ENCODE measurements at places on chromosomes 16 and 17. TPM values are rescaled to one million over a fixed set of nuclear protein-coding genes. Genes with fewer than 3 reads are reported as not detected.

The TAT gene
- not detected for total RNA-seq

DNA sequence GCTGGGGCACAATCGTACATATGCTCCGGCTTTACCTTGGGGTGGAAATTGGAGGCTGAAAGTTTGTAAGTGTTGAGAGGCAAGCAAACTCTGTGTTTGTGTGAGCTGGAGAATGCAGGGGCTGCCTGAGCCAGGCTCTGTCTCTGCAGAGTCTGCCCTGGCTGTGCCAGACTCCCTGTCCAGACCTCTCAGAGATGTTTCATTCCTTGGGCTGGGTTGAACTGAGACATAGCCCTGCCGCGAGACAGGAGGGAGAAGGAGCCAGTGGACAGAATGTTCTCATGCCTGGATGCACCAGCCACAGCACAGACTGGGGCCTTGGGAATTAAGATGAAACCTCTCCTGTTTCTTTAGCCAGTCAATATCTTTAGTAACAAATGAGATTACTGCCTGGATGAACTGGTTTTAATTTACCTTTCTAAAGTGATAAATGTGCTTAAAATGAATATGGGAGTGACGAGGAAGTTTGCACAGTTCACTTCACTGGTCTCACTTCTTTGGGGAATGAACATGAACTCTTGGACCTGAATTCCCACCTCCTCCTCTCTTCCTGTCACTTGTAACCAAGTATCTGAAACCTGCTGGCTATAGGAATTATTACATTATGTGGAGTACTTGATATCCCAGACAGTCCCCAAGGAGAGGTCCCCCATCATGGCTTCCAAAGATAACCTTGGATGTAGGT, 40.1 kb downstream of the YPEL2 start:
- H3K36me3 ChIP-seq, result no peaks in the 10 kb centered on the region
- DNase-seq, result no peak
- H3K4me1 ChIP-seq, result peaks cover 65% of the 10 kb centered on the region
- no peak overlapping the region for H3K4me3 ChIP-seq
- no peaks in the 10 kb centered on the region for H3K27me3 ChIP-seq

The SCN4A gene
- 0.04 TPM for total RNA-seq

DNA sequence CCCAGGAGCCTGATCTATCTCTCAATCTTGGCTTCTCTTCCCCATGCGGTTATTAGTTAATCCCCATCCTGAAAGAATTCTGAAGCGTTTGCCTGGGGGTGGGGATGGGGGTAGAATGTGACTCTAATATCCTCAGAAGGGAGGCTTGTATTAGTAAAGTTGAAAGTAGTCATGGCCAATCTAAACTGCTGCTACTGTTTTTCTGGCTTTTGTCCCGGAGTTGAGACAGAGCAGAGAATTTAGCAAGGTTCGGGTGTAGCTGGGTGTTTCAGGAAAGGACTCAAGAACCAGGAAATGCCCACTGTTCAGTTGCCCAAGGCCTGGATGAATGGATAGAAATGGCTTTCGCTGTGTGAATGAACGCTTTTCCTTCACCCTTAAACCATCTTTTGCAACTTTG, 17.6 kb upstream of the ITGAM start:
- no peak for DNase-seq
- H3K36me3 ChIP-seq, result no peaks in the 10 kb centered on the region
- H3K27me3 ChIP-seq, result no peaks in the 10 kb centered on the region

The CDIPT gene
- 68.4 TPM for total RNA-seq

DNA sequence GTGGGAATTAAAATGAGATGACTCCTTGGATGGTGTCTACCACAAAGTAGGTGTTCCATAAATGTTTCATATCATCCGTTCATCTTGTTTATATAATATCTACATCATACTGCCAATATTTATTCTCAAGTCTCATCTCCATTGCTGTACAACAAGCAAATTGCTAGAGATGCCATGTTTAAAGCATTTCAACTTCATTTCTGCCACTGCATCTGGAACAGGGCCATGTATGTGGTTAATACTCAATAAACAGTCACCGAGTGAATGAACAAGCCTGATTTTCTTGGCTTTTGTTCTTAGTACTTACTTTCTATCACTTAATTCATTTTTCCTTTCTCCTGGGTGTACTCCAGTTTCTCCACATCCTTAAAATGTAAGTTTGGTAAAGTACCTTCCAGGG, 107.6 kb downstream of the KCNJ2 start:
- no peak for DNase-seq
- no peaks in the 10 kb centered on the region for H3K27me3 ChIP-seq
- no peaks in the 10 kb centered on the region for H3K4me1 ChIP-seq
- H3K4me3 ChIP-seq, result no peak overlapping the region

The EVPL gene
- 0.11 TPM for total RNA-seq

DNA sequence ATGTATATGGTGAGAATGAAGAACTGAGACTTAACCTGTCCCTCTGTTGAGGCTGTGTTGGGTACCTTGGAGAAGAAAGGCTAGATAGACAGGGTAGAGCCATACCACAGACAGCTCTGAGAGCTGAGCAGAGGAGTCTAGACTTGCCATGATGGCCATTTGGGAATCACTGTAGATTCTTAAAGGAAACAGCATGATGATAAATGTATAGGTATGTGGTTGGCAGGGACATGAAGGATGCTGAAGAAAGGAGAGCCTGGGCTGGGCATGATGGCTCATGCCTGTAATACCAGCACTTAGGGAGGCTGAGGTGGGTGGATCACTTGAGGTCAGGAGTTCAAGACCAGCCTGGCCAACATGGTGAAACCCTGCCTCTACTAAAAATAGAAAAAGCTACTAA, 114.4 kb upstream of the HAS3 start:
- no peak for DNase-seq
- H3K27me3 ChIP-seq, result no peaks in the 10 kb centered on the region
- H3K36me3 ChIP-seq, result no peaks in the 10 kb centered on the region
- no peaks in the 10 kb centered on the region for H3K4me1 ChIP-seq

The KCNJ18 gene
- total RNA-seq, result not detected

GRCh38 chr17:29326023-29326813, 32.3 kb upstream of the NUFIP2 start:
- DNase-seq, result no peak
- H3K36me3 ChIP-seq, result no peaks in the 10 kb centered on the region
- H3K27ac ChIP-seq, result no peak overlapping the region

GRCh38 chr16:68396481-68396880, 51.8 kb downstream of the SMPD3 start:
- peaks cover 27% of the 10 kb centered on the region for H3K4me1 ChIP-seq
- DNase-seq, result peak; percentile 42
- no peak overlapping the region for H3K4me3 ChIP-seq
- no peaks in the 10 kb centered on the region for H3K27me3 ChIP-seq

GRCh38 chr16:85757341-85757822, 6.5 kb upstream of the C16orf74 start:
- H3K4me1 ChIP-seq, result no peaks in the 10 kb centered on the region
- no peak overlapping the region for H3K27ac ChIP-seq
- no peak for DNase-seq
- H3K27me3 ChIP-seq, result peaks cover 4% of the 10 kb centered on the region
- no peaks in the 10 kb centered on the region for H3K36me3 ChIP-seq

- H3K27me3 ChIP-seq, result peaks cover 3% of the 10 kb centered on the region
- H3K4me3 ChIP-seq, result no peak overlapping the region
- no peak overlapping the region for H3K27ac ChIP-seq
- no peak for DNase-seq
- H3K36me3 ChIP-seq, result no peaks in the 10 kb centered on the region
- peaks cover 10% of the 10 kb centered on the region for H3K4me1 ChIP-seq
Observed at GRCh38 chr17:4748686-4749085, 9.0 kb upstream of the CXCL16 start.

DNA sequence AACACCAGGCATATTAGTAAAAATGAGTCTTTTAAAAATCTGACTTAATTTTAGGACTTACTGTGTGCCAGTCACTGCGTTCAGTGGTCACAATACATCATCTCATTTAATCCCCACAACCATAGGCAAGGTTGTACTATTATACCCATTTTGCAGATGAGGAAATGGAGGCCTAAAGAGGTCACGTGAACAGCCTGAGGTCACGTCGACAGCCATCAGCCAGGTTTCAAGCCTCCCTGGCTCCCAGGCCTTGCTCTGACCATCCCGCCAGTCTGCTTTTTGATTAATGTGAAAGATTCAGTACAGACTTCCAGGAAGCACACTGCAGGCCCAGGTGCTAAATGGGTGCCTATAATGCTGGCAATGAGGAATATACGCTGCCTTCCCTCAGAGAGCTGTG, 86.3 kb upstream of the TOX3 start:
- H3K27me3 ChIP-seq, result no peaks in the 10 kb centered on the region
- H3K36me3 ChIP-seq, result no peaks in the 10 kb centered on the region
- H3K4me1 ChIP-seq, result no peaks in the 10 kb centered on the region
- no peak for DNase-seq
- H3K27ac ChIP-seq, result no peak overlapping the region

The KRT17 gene
- 0.35 TPM for total RNA-seq

- no peaks in the 10 kb centered on the region for H3K27me3 ChIP-seq
- H3K4me3 ChIP-seq, result no peak overlapping the region
- H3K36me3 ChIP-seq, result no peaks in the 10 kb centered on the region
- H3K4me1 ChIP-seq, result no peaks in the 10 kb centered on the region
Observed at GRCh38 chr16:82509691-82510430, 116.9 kb upstream of the CDH13 start.

- no peak for DNase-seq
- H3K4me3 ChIP-seq, result no peak overlapping the region
- H3K4me1 ChIP-seq, result no peaks in the 10 kb centered on the region
- H3K27me3 ChIP-seq, result no peaks in the 10 kb centered on the region
- H3K27ac ChIP-seq, result no peak overlapping the region
Observed at GRCh38 chr16:35485915-35486314, 2026.5 kb downstream of the TP53TG3F start.

GRCh38 chr17:67434061-67434525, 57.0 kb downstream of the PITPNC1 start:
- no peaks in the 10 kb centered on the region for H3K27me3 ChIP-seq
- H3K36me3 ChIP-seq, result no peaks in the 10 kb centered on the region
- DNase-seq, result peak; percentile 76
- peak overlapping the region; percentile 58 for H3K27ac ChIP-seq

DNA sequence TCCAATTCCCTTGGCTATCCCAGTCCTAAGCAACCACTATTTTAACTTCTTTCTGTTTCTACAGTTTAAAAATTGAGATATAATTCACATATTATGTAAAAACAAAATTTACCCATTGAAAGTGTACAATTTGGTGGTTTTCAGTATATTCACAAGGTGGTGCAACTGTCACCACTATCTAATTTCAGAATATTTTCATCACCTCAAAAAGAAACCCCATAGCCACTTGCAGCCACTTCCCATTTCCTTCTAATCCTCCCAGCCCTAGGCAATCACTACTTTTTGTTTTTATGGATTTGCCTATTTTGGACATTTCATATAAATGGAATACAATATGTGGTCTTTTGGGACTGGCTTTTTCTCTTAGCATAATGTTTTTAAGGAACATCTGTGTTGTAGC, 36.1 kb upstream of the NACA2 start:
- H3K36me3 ChIP-seq, result no peaks in the 10 kb centered on the region
- no peak overlapping the region for H3K4me3 ChIP-seq
- H3K4me1 ChIP-seq, result no peaks in the 10 kb centered on the region
- no peak for DNase-seq
- no peaks in the 10 kb centered on the region for H3K27me3 ChIP-seq

DNA sequence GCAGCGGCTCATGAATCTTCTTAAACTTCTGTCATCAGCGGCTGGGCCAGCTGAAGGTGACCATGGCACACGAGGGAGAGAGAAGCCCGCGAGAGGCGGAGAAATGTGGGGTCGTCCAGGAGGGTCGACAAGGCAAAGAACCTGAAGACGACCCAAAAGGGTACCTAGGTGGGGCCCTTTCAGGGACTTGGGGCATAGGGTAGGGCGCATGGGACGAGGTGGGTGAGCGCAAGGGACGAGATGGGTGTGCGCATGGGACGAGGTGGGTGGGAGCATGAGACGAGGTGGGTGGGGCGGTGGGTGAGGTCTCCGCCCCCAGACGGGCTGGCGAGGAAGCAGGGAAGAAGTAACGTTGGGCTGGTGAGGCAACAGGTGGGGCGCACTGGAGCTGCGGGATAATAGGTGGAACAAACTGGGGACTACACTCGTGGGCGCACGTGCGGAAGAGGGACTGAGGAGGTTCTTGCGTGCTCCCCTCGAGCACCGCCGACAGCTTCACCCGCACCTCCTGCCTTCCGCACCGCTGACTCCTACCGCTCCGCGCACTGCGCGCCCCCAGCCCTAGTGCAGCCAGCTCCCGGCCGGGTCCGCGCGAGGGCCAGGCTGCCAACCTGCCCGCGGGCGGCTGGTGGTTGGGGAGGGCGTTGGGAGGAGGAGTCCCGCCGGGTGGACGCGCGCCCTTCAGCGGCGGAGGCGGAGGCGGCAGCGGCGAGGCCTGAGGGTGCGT, 23.2 kb upstream of the CRYM start:
- H3K4me3 ChIP-seq, result peak overlapping the region; percentile 70
- H3K27me3 ChIP-seq, result no peaks in the 10 kb centered on the region
- H3K27ac ChIP-seq, result no peak overlapping the region
- DNase-seq, result no peak
- H3K36me3 ChIP-seq, result no peaks in the 10 kb centered on the region

GRCh38 chr17:35949401-35949800, 5.9 kb upstream of the LYZL6 start:
- H3K27ac ChIP-seq, result no peak overlapping the region
- H3K27me3 ChIP-seq, result no peaks in the 10 kb centered on the region
- H3K4me3 ChIP-seq, result no peak overlapping the region

- H3K4me1 ChIP-seq, result peaks cover 26% of the 10 kb centered on the region
- H3K36me3 ChIP-seq, result no peaks in the 10 kb centered on the region
- no peak overlapping the region for H3K27ac ChIP-seq
- no peaks in the 10 kb centered on the region for H3K27me3 ChIP-seq
- no peak overlapping the region for H3K4me3 ChIP-seq
Observed at GRCh38 chr17:68320311-68320865, 29.1 kb downstream of the ARSG start.

- H3K4me1 ChIP-seq, result no peaks in the 10 kb centered on the region
- H3K27ac ChIP-seq, result no peak overlapping the region
- H3K27me3 ChIP-seq, result no peaks in the 10 kb centered on the region
- no peaks in the 10 kb centered on the region for H3K36me3 ChIP-seq
Observed at GRCh38 chr16:50414152-50414551, 45.4 kb upstream of the BRD7 start.

- H3K36me3 ChIP-seq, result no peaks in the 10 kb centered on the region
- no peak for DNase-seq
- no peaks in the 10 kb centered on the region for H3K27me3 ChIP-seq
- H3K4me1 ChIP-seq, result no peaks in the 10 kb centered on the region
- no peak overlapping the region for H3K4me3 ChIP-seq
- H3K27ac ChIP-seq, result no peak overlapping the region
Observed at GRCh38 chr17:72338847-72339790, 218.3 kb downstream of the SOX9 start.

The MAFG gene
- total RNA-seq, result 28.4 TPM

DNA sequence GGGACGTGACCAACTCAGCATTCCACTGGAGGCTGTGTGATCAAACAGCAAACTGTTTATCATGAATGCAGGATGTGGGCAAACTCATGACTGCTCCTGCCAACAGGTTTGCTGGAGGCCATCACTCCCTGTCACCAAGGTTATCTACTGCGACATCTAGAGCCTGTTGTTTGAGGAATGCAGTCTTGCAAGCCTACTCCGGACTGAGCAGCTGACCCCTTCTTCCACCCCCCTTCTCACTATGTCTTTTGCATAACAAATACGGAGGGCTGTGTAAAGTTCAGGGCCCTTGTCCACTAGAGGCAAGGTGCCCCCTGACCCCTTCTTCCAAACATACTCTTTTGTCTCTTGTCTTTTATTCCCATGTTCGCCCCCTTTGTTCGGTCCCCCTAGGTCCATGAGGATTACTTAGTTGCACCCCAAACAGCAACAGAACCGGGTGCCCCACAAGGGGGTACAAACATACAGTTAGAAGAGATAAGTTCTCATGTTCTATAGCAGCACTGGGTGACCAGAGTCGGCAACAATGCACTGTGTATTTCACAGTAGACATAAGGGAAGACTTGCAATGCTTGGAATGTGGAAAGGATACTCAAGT, 28.7 kb downstream of the MEAK7 start:
- H3K27me3 ChIP-seq, result no peaks in the 10 kb centered on the region
- DNase-seq, result no peak
- H3K36me3 ChIP-seq, result no peaks in the 10 kb centered on the region
- no peak overlapping the region for H3K4me3 ChIP-seq
- no peaks in the 10 kb centered on the region for H3K4me1 ChIP-seq
- no peak overlapping the region for H3K27ac ChIP-seq

Data from CD8-positive, alpha-beta memory T cell (primary cell).